Pericardium fibroblast (primary cell): ENCODE measurements at places on chromosomes 5 and 9. TPM values are rescaled to one million over a fixed set of nuclear protein-coding genes. Genes with fewer than 3 reads are reported as not detected.

The RASA1 gene
- total RNA-seq = 16.6 and 26.3 TPM in 2 replicates

The NMUR2 gene
- total RNA-seq = not detected in 2 replicates

The PDLIM4 gene
- total RNA-seq = 27.4 and 48.3 TPM in 2 replicates

The GLRX gene
- total RNA-seq = 35.0 and 113 TPM in 2 replicates

The CTSV gene
- 0.82 TPM in 1 of 2 replicates, not detected in the other for total RNA-seq

The PHPT1 gene
- total RNA-seq = 83.2 and 140 TPM in 2 replicates

The PCDHB3 gene
- total RNA-seq = 0.23 TPM in 1 of 2 replicates, not detected in the other

The OTP gene
- total RNA-seq = not detected in 2 replicates

The SLC31A1 gene
- total RNA-seq = 18.5 and 21.0 TPM in 2 replicates

The BNIP1 gene
- 12.9 and 14.6 TPM in 2 replicates for total RNA-seq

The TMC1 gene
- 1.2 TPM in 1 of 2 replicates, not detected in the other for total RNA-seq

The ERAP2 gene
- total RNA-seq = 0.34 and 1.2 TPM in 2 replicates

The HRCT1 gene
- total RNA-seq = 1.4 and 3.3 TPM in 2 replicates

The PDGFRB gene
- total RNA-seq = 232 and 372 TPM in 2 replicates

The C7 gene
- 996 and 3,547 TPM in 2 replicates for total RNA-seq

The OLFML2A gene
- 26.7 and 102 TPM in 2 replicates for total RNA-seq

The C9orf153 gene
- not detected in 2 replicates for total RNA-seq

The CARTPT gene
- total RNA-seq = not detected in 2 replicates

The ARL14EPL gene
- not detected in 2 replicates for total RNA-seq

The MAMDC2 gene
- 6.1 and 7.7 TPM in 2 replicates for total RNA-seq

The SLC25A2 gene
- not detected in 2 replicates for total RNA-seq

The RMI1 gene
- total RNA-seq = 1.6 and 5.7 TPM in 2 replicates

The TNFAIP8 gene
- 6.5 and 26.4 TPM in 2 replicates for total RNA-seq

The ALDH7A1 gene
- 18.2 and 24.3 TPM in 2 replicates for total RNA-seq

The ADAMTS12 gene
- total RNA-seq = 39.5 and 64.2 TPM in 2 replicates

The CCDC192 gene
- total RNA-seq = 0.93 and 2.0 TPM in 2 replicates

The FLT4 gene
- 0.12 and 1.8 TPM in 2 replicates for total RNA-seq

The RNF208 gene
- not detected in 2 replicates for total RNA-seq

The SEMA6A gene
- 1.4 and 2.9 TPM in 2 replicates for total RNA-seq
